ENCODE measurements at places on chromosomes 4 and X.

DNA sequence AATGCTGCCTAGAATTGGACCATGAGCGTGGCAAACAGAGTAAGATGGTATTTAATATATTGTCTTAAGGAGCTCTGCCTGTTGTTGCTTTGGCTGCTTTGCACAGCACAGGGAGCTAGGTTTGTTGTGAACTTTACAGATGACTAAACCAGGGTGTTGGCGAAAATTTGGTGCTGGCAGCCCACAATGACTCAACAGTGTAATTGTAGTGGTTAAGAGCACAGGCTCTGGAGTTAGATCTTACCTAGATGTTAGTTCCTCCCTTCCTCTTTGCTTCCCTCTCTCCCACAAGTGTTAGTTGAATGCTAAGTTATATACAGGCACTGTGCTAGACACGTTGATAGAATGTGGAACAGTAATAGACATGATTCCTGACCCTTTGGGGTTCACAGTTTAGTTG is 128.9 kb upstream of the TRPC5 start:
- no peak for DNase-seq

DNA sequence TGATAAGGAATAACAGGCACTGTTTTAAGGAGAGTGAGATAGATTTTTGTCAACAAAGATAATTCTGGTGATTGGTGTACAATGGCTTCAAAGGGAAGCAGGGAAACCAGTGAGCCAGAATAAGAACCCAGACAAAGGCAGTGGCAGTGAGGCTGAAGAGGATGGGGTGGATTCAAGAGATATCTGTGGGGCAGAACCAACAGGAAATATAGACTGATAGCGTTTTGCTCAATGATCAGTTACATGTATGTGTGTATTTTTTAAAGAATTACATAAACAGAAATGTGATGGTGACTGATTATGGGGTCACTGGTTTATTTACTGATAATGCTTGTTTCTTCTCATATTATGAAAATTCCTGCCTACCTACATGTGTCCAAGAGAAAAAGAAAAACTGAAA is 66.4 kb downstream of the AMMECR1 start:
- DNase-seq: no peak

DNA sequence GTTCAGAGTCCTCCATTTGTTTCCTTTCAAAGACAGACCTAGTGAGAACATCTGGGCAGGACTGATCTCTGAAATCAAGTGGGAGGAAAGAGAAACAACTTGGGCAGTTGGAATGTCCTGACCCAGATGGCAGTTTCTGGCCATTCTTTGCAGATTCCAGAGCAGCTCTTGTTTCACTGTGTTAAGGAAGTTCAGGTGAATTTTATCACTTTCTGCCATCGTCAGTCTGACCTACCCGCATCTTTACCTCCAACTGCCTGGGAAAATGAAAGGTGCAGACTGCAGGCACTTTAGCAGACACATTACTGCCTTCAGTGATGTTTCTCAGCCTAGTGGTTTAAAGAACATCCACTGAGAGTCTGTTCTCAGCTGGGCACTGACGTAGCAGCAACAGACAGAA is 216.2 kb downstream of the CEP135 start:
- no peak for DNase-seq

DNA sequence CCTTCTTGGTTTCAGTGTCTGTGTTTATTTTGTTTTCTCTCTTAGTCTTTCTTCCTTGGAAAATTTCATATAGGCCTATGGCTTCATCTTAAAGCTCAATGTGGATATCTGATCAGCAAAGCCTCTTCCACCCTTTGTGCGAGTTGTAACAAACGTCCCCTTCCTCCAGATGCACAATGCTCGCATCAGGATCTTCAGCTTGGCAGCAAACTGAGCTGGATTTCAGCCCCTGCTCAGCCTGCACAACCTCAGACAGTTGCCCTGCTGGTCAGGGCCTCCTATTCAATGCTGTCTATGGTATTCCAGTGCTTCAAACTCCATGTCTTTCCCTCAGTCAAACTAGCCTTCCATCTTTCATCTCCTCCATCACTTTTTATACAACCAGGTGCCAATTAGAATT is 309.4 kb downstream of the ARHGAP24 start:
- DNase-seq: no peak

DNA sequence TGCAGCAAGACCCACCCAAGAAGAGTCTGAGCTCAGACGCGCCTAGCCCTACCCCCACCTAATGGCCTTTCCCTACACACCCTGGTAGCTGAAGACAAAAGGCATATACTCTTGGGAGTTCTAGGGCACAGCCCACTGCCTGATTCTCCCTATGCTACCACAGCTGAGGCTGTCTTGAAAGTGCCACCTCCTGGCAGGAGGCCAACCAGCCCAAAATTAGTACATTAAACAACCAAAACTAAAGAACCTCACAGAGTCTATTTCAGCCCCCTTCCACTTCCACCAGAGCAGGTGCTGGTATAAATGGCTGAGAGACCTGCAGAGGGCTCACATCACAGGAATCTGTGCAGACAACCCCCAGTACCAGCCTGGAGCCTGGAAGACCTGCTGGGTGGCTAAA is 119.1 kb downstream of the HMGN5 start:
- DNase-seq: no peak

- no peak for DNase-seq
Measured at GRCh38 chr4:67869580-67870190, 14.1 kb downstream of the TMPRSS11D start.

GRCh38 chr4:42390622-42391354 is 6.5 kb upstream of the SHISA3 start:
- no peak for DNase-seq

DNA sequence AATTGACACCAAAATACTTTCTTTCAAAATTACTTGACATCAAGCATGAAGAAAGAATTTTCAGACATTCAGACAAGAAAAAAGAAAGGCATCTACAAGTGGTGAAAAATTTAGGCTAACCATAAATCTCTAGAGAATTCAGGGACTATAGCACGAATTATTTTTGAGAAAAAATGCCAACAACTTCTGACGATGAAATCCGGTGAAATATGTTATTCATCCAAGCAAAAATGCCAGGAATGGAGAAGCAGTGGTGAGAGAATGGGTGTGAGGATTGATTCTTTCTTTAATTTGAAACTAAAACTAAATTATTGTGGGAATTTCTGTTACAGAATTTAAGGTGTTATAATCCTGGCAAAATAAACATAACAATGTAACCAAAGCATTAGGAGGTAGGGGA is 69.4 kb upstream of the SORBS2 start:
- no peak for DNase-seq

DNA sequence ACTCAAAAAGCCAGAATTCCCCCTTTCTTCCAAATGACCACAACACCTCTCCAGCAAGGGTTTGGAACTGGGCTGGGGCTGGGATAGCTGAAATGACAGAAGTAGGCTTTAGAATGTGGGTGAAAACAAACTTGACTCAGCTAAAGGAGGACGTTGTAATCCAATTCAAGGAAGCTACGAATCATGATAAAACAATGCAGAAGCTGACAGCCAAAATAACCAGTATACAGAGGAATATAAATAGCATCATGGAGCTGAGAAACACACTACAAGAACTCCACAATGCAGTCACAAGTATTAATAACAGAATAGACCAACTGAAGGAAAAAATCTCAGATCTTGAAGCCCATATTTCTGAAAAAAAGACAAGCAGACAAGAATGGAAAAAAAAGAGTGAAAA is 95.8 kb upstream of the TET2 start:
- no peak for DNase-seq

DNA sequence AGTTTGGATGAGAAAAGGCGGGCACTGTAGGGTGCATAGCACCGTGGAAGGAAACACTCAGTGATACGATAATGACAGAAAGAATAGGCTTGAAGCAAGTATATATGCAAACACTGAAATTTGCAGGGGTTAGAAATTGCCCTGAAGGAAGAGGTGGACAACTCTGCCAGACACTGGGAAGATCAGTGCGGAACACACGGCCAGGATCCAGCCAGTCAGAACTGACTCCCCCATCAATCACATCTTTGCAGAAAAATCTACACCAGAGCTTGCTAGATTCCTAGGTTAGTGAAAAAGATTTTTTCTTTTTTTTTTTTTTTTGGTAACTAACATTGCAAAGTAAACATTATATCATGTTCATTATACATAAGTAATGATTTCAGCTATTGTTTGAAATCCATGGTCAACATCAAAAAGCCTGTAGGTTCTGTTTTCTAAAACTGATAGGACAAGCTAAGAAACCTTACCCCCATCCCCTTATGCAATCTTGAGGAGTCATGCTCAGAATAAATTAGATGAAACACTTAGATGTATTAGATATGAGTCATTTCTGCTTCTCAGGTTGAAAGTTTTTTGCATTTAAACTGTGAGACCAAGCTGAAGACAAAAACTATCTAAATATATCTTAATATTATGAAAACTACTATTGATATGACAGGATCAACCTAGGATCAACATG is 38.9 kb downstream of the TRIML1 start:
- DNase-seq: no peak

DNA sequence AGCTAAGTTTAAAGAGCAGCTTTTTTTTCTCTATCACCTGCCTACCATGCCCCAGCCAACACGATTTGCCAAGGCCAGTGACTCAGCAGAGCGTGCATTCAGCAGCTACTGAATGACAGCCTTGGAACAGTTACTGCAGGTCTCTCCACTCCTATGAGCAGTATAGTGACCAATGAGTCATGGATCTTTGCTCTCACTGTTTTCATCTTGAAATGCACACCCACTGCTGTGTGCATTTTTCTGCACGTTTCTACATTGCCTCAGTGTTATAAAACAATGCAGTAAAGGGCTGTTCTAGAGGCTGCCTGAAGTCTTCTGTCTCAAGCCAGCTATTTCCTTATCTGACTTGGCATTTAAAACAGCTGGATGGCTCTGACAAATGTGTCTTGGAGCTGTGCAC is 66.0 kb upstream of the C4orf54 start:
- DNase-seq: peak; percentile 58

GRCh38 chr4:110970642-110971041 is 347.8 kb upstream of the PITX2 start:
- peak; percentile 72 for DNase-seq

DNA sequence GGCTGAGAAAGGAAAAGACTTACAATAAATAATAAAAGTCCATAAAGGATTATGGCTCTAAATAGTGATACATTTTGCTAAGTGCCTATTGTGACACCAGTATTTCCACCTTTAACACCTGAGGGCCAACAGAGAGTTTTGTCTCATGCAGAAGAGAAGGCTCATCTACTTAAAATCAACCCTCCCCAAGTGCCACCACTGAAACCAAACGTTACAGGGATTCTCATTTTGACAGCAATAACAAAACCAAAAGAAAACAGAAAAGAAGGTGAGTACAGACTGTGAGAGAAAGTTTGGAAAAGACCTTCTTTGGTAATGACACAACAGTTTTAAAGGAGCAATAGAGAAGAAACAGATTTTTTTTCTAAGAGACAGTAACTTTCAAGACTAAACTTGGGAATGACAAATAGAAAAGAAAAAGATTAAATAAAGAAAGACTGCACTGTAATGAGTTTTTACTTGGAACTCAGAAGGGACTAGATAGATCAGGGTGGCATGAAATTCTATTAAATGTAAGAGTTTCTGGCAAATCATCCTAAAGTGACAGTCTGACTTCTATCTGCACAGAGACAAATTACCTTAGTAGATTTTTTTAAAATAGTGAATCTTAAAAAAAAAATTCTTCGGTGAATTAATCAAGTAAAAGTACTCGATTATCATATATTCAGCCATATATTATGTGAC is 109.7 kb downstream of the ZNF827 start:
- no peak for DNase-seq

DNA sequence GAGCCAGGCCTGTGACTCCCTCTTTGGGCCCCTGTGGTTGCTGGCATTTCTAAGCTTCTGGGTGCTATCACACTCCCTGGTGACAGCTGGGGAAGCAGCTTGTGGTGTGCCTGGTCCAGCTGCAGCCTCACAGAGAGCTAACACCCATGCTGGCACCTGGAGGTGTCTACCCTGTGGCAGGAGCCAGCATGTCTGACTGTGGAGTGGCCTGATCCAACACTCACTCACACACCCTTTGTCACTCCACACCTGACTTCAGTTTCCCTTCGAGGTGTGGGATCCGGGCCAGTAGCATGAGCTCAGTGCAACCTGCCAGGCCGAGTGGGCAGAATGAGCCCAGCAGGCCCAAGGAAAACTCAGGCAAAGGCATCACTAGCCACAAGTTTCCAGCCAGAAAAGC is 67.5 kb downstream of the TECRL start:
- DNase-seq: no peak

DNA sequence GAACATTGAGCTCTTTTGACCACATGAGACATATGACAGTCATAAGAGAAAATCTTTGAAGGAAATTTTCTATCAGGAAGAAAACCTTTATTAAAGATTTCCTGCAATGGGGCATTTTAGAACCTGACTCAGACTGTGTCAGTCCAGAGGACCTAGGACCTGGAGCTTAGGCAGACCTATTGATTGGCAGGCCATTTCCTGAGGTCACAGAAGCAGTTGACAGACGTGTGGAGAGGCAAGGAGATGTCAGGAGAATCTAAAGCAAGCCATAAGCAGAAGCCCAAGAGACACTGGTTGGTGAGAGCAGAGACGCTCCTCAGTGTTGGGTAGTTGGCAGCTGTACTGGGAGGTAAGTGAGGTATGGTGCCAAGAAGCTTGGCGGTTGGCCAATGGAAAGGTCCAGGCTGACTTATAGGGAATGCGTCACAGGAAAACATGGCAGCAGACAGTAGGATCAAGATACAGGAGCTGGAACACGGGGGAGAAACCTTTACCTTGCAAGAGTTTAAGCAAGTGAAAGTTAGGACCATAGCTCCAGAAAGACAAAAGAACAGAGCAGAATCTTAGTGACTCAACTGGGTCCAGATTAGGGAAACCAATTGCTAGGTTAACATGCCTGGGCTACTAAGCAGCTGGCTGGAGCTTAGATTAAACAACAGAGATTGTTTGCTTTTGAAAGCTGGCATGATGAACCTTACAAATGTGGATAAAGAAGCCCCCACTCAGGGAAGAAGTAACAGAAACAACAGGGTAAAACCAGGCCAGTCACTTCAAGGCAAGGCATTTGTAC is 18.6 kb downstream of the PALLD start:
- DNase-seq: no peak

- no peak for DNase-seq
Measured at GRCh38 chr4:150136036-150136435, 57.8 kb downstream of the DCLK2 start.

DNA sequence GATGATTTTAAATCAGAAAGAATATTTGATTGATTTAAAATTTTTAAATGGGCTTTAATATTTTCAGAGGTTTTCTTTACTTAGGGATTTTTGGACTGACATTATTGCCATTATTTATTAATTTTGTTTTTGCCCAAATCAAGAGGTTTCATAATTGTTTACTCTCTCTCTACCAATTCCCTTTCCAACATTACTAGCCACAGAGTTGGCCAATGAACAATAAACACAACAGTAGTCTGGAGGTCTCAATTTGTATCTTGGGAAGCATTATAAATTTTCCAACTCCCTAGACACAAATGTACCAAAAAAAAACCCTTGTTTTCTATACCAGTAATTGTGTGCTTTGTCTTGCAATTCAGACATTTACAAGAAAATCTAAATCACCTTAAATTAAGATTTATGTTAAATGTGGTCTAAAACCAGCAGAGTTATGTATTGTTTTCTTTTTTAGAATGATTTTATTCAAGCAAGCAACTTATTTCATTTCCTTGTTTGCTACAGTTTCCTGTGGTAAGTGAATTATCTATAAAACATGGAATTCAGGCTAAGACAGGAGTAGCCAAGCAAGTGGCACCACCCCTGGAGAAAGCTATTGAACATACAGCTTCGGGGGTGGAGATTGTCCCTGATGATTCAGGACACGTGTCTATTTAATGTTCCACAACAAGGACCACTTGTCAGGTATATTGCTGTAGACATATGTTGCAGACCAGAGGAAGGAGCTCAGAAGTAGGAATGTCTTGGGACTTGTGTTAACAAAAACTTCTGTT is 622 bp downstream of the KLKB1 start:
- DNase-seq: no peak

Measured in iPS-NIHi11 (cell line).